T-helper 2 cell (primary cell): ENCODE measurements at places on chromosomes 7 and 10.

DNA sequence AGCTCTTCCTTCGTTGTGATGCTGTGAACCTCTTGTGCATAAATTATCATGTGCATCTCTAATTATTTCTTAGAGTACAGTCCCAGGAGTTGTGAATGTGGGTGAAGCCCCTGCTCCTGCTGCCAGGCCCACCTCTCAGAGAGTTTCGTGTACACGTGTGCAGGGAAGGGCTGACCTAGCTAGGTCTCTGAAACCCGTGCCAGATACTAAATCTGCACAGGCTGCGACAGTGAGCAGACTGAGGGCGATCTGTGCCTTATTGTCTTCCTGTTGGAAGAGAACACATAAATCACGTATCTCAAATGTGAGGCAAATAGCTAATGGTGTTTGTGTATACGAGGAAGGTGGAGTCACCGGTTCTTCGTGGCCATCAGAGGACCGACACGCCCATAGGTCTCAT lies 71.8 kb upstream of the DNAJB6 start:
- no peak for DNase-seq

- DNase-seq = no peak
Measured at GRCh38 chr7:29285861-29286260, 91.3 kb downstream of the CHN2 start.

GRCh38 chr7:50331564-50332208 lies 27.2 kb downstream of the IKZF1 start:
- peak; percentile 77 for DNase-seq

- no peak for DNase-seq
Measured at GRCh38 chr10:48799341-48800006, 114.8 kb downstream of the WDFY4 start.

DNA sequence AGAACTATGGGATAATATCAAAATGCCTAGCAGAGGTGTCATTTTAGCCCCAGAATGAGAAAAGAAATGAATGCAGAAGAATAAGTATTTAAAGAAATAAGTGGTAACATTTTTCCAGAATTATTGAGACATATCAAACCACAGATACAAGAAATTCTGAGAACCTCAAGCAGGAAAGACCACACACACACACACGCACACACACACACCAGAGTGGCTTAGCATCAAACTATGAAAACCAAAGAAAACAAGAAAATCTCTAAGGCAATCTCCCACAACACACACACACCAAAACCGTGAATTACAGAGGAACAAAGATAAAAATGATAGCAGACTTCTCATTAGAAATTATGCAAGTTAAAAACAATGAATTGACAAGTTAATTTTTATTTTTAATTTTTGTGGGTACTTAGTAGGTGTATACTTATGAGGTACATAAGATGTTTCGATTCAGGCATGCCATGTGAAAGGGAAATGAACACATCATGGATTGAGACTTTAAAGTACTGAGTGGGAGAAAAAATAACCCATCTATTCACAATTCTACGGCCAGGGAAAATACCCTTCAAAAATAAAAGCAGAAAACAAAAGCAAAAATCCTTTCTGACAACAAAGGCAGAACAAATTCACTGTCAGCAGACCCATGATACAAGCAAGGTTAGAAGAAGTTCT lies 14.6 kb downstream of the PPIF start:
- DNase-seq = no peak

DNA sequence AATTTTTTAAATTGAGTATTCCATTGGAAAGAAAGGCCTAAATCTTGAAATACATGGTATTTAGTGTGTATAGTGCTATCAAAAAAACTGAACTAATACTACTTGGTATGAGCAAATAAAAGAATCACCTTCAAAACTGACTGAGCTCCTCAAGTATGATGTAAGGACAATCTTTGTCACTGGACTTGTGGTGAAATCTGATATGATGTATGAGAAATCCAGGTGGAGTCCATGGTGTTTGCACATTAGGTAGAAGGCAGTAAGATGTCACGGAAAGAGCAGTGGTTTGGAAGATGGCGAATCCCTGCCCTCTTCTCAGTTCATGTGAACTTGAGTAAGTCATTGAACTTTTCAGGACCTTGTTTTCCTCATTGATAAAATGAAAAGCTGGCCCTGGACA lies 62.1 kb upstream of the COL1A2 start:
- no peak for DNase-seq

- DNase-seq = no peak
Measured at GRCh38 chr7:30671793-30672465, 10.3 kb downstream of the CRHR2 start.

DNA sequence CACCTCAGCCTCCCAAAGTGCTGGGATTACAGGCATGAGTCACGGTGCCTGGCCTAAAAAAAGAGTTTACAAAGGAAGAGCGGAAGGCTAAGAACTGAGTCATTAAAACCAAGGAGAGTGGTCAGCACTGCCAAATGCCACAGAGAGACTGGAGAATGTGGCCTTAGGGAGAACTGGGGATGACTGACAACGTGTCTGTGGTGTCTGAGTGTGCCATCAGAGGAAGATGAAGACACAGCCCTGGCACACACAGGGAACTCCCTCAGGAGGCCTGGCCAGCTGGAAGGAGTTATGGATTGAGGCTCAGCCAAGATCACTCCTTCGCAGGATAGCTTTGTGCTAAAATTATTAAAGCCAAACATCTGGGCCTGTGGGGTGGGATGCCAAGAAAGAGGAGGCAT lies 3.9 kb upstream of the INA start:
- DNase-seq = no peak

GRCh38 chr10:45063591-45064231 lies 63.0 kb downstream of the ZNF22 start:
- DNase-seq = no peak

DNA sequence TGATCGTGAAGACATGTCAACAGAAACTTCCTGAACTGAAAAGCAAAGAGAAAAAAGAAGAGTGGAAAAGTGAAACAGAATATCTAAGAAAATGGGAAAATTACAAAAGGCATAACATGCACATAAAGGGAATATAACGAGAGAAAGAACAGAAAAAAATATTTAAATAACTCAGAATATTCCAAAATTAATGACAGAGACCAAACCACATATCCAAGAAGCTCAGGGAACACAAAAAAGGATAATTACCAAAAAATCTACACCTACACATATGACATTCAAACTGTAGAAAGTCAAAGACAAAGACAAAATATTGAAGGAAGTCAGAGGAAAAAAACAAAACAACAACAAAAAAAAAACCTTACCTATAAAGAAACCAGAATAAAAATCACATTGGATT lies 105.5 kb downstream of the OR13A1 start:
- no peak for DNase-seq

DNA sequence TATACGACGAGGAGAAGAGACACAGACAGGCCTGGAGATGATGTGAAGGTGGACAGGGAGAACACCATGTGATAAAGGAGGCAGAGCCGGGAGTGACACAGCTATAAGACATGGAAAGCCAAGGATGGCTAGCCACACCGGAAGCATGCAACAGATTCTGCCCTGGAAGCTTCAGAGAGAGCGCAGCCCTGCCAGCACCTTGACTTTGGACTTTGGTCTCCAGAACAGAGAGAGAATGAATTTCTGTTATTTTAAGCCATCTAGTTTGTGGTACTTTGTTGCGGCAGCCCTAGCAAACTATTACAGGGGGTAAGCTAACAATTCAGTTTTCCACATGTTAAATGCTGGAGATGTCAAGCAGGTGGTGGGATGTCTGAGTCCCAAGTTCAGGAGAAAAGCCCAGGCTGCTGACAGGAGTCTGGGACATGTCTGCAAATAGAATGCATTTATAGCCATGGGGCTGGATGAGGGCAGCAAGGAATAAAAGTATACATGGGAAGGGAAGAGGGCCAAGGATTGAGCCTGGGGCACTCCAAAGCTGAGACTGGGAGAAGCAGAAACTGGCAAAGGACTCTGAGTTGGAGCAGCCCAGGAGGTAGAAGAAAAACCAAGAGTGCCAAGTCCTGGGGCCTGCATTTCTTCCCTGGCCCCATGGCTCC lies 65.1 kb downstream of the ATXN7L1 start:
- no peak for DNase-seq
